ENCODE measurements at places on chromosomes 1 and 21.
A peak's percentile ranks its signal among the peaks of the same experiment; 100 is the strongest.

DNA sequence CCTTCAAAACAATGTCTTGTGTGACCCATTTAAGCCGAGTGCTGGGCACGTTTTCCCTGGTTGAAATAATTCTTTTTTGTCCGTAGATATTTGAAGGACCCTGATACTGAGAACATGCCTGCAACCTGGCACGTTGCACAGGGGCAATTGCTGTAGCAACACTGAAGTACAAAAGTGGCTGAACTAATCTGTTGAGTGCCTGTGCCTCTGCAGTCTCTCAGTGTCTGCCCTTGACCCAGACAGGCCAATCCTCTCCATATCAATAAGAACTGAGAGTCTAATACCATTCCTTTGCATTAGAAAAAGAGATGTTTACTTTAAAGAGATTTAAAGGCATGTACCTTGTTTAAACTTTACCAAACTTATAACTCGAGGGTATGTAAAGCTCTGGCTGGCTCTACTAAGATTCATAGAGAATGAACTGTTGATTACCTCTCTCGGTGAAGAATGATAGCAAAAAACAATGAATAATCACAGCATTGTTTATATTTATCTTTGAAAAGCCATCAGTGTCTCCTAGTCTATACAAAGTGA, 2.4 kb downstream of the GREM2 start:
- no peak for DNase-seq

DNA sequence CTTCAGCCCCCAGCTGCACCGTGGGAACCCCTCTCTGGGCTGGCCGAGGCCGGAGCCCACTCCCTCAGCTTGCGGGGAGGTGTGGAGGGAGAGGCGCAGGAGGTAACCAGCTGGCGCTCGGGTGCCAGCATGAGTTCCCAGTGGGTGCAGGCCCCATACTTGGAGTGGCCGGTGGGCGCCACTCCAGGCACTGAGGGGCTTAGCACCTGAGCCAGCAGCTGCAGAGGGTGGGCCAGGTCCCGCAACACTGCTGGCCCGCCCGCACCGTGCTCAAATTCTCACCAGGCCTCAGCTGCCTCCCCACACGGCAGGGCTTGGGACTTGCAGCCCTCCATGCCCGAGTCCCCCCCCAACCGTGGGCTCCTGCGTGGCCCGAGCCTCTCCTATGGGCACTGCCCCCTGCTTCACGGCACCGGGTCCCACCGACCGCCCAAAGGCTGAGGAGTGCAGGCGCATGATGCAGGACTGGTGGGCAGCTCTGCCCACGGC, 47.2 kb downstream of the LRRC53 start:
- DNase-seq: no peak

DNA sequence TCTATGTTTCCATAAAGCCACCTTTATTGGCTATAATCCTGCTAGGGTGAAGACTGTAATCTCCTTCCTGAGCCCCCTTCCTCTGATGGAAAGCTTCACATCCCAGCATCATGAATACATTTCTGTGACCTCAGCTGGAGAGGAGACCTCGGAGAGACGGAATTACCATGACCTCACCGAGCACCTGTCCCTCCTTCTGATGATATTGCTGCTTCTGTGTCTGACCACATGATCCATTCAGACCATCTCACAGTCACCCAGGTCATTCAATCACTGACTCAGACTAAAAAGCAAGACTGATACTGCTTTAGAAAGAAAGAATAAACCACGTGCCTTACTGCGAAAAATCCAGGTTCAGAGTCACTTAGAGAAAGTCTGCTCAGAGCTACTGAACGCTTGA, 8.8 kb downstream of the KCND3 start:
- DNase-seq: no peak

GRCh38 chr1:31714442-31715086, 10.7 kb upstream of the COL16A1 start:
- DNase-seq: peak; percentile 96

GRCh38 chr1:22963044-22963677, 9.5 kb downstream of the LACTBL1 start:
- DNase-seq: peak; percentile 74

All from lower leg skin (tissue), 4 donors.